ENCODE measurements at places on chromosomes 2 and 18. TPM values are rescaled to one million over a fixed set of nuclear protein-coding genes. Genes with fewer than 3 reads are reported as not detected.

CRYBA2 gene
- total RNA-seq: not detected

PRKAG3 gene
- total RNA-seq: not detected

IL1F10 gene
- total RNA-seq: not detected

MAP2 gene
- total RNA-seq: 51.3 TPM

DNA sequence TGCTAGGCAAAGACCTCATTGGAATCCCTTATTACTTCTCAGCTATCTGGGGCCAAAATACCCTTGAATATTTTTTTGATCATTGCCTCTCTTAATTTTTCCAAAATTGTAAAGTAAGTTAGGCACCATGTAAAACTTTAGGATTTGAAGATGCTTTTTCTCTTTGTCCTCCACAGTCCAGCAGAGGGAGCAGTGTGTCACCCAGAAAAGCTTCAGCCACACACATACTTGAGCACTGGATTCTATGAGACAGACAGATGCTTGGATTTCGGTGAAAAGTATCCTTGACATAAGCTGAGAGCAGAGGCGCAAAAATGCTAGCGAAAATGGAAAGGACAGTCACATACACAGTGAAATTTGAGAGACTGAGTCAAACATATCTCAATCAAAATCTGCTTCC, 74.7 kb upstream of the KCNJ3 start:
- DNase-seq: no peak
- H3K4me1 ChIP-seq: no peaks in the 10 kb centered on the region
- no peaks in the 10 kb centered on the region for H3K27me3 ChIP-seq
- H3K4me3 ChIP-seq: no peak overlapping the region
- H3K36me3 ChIP-seq: no peaks in the 10 kb centered on the region

DNA sequence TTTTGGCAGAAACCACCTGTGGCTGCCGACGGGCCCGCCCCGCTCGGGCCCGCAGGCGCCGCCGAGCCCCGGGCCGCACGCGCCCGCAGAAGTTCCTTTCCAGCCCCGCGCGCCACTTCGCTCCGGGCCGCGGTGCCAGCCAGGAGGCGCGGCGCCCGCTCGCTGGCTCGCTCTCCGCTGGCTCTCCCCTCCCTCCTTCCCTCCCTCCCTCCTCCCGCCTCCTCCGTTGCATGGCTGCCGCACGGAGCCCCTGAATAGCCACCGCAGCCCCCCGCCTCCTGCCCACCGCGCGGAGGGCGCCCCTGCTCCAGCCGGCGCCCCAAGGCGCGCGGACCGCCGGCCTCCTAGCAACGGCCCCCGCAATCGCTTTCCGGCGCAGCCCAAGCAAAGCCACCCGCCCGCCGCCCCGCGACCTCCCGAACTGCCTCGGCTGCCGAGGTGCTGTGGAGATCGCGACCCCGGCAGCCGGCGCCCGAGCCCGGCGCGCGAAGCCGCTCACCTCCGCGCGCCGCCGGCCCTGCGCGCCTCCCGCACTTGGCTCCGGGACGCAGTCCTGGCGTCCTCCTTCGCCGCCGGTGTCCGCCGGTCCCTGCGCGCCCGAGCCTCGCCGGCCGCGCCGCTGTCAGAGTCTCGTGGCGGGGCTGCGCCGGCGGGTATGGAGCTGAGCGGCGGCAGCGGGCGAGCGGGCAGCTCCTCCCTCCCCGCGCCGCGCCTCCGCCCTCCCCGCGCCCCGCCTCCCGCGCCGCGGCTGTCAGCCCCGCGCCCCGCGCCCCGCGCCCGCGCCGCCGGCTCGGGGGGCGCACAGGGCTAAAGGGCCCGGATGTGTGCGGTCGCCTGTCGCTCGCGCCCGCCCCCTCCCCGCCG, at the start of gene ZBTB7C:
TSS of gene ZBTB7C (minus strand) at position 657 of the 864 bp plus-strand sequence.
- peak within 1 kb of the TSS; percentile 79 for H3K4me3 ChIP-seq
- H3K4me1 ChIP-seq: peaks cover 14% of the 10 kb centered on the region
- peak within 1 kb of the TSS; percentile 71 for H3K27ac ChIP-seq
- no peaks in the 10 kb centered on the region for H3K27me3 ChIP-seq

- no peaks in the 10 kb centered on the region for H3K36me3 ChIP-seq
- DNase-seq: no peak
- no peak overlapping the region for H3K27ac ChIP-seq
- H3K4me3 ChIP-seq: no peak overlapping the region
- H3K27me3 ChIP-seq: no peaks in the 10 kb centered on the region
Measured at GRCh38 chr2:122843503-122843902, 1088.1 kb downstream of the TSN start.

DNA sequence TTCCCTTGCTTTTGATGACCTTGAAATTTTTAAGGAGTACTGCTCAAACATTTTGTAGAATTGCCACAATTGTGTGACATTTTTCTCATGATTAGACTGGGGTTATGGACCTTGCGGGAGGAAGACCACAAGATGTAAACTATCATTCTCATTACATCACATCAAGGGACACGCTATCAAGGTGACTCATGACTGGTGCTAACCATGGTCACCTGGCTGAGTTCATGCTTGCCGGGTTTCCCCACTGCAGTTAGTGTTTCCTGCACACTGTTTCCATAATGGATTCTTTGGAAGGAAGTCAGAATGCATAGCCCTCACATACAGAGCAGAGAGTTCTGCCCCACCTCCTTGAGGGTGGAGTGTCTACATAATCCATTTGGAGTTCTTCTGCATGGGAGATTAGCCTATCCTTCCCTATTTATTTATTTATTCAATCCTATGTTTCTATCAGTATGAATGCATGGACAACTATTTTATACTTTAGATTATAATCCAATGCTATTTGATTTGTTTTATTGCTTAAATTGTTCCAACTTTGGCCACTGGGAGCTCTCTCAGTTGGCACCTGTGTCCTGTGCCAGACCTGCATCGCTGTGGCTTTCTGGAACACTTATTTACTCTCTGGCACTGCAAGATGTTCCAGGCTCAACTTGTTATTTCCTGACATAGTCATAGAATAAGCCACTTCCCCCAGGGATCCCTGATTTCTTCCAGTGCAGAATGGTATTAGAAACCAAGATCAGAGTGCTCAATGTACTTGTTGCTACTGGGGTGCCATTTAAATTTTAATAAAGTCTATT, 6.0 kb downstream of the MC2R start:
- no peak overlapping the region for H3K27ac ChIP-seq
- no peaks in the 10 kb centered on the region for H3K4me1 ChIP-seq
- DNase-seq: no peak
- no peaks in the 10 kb centered on the region for H3K36me3 ChIP-seq
- no peak overlapping the region for H3K4me3 ChIP-seq
- H3K27me3 ChIP-seq: no peaks in the 10 kb centered on the region

- no peaks in the 10 kb centered on the region for H3K36me3 ChIP-seq
- no peak overlapping the region for H3K4me3 ChIP-seq
- H3K27me3 ChIP-seq: no peaks in the 10 kb centered on the region
- no peak overlapping the region for H3K27ac ChIP-seq
Measured at GRCh38 chr18:26414901-26415440, 133.4 kb downstream of the KCTD1 start.

DNA sequence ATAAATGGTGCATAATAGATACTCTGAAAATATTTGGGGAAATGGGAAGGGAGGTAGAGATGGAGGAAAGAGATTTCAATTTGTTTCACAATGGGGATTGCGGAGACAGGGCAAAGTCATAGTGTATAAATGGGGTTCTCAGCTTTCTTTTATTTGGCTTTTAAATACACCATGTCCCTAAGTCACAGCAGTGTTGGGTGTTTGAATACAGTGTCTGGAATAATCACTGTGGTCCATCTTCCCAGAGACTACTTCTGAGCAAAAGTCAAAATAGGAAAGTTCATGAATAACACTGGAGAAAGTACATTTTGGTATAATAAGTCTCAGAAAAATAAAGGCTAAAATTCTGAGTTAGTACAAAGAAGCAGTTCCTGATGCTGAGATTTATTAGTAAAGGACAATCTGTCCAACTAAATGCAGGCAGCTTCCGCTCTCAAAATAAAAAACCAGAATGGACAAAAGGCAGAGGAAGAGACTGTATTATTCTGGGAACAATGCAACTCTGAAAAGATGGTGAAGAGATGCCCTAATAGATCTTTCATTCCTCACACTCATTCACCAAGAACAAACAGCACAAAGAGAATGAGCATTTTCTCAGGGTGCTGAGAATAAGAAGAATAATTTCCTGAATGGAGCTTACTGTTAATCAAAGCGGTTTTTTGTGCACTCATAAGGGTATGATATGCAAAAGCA, 295.4 kb upstream of the PIK3C3 start:
- H3K4me3 ChIP-seq: no peak overlapping the region
- no peak overlapping the region for H3K27ac ChIP-seq
- no peak for DNase-seq
- H3K27me3 ChIP-seq: no peaks in the 10 kb centered on the region
- no peaks in the 10 kb centered on the region for H3K4me1 ChIP-seq
- no peaks in the 10 kb centered on the region for H3K36me3 ChIP-seq

DNA sequence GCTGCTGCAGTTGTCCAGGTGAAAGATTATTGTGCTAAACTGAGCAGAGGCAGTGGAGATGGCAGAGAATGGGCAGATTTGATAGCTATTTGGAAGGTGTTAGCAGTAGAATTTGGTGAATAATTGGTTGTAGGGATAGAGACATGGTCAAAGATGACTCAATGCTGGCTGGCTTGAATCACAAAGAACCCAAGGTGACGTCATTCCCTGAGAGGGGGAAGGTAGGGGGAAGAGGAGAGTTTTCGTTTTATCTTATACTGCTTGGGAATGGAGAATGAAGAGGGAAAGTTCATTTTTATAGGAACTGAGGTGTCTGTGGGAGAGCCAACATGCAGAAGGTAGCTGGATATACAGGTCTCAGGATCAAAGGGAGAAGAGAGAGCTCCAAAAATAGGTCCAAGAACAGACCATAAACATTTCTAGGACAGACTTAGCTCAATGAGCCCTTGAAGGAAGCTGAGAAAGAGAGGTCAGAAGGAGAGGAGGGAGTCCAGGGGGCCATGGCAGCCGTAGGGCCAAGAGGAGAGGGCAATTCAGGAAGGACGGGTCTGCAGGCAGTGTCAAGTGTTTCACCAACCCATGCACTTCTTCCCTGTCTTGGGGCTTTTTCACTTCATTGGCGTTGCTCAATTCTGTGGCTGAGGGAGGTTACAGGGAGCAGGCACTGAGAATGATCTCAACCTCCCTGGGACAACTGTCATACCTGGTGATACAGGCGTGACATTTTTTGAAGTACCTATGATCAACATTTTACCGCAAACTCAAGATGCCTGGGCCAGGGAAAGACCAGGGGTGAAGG, 281.3 kb downstream of the TDRD15 start:
- no peaks in the 10 kb centered on the region for H3K4me1 ChIP-seq
- no peak overlapping the region for H3K4me3 ChIP-seq
- no peaks in the 10 kb centered on the region for H3K36me3 ChIP-seq
- no peak overlapping the region for H3K27ac ChIP-seq
- DNase-seq: no peak

DNA sequence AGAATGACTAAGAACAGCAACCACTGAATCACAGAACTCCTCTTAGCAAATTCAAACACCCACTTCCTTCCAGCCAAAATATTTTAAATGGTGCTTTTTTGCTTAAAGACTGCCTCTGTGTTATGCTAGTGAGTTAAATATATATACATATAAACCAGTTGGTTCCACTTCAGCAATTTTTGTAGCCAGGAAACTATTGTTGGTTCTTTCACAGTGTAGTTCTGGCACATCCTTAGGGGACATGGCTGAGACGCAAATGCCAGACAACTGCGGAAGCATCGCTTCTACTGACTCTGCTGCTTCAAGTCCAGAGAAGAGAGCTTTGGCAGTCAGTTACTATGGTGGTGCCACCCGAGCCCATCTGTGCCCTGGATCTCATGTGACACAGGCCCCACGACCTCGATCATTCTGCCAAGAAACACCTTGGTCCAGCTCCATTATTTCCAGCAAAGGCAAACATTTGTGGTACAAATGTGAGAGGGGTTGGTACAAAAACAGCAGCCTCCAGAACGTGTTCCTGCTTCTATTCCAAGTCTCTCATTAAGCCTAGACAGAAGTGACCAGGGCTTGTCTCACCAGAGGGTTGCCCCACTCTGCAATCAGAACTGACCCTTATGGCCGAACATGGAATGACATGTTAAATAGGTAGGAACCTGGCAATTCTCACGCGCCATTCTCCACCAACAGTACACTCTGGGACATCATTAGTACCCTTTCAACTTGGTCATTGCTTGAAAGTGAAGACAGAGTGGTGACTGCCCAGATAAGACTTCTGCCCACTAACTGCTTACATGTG, 117.8 kb upstream of the NRP2 start:
- H3K4me3 ChIP-seq: no peak overlapping the region
- DNase-seq: no peak
- H3K36me3 ChIP-seq: no peaks in the 10 kb centered on the region
- no peaks in the 10 kb centered on the region for H3K27me3 ChIP-seq

DNA sequence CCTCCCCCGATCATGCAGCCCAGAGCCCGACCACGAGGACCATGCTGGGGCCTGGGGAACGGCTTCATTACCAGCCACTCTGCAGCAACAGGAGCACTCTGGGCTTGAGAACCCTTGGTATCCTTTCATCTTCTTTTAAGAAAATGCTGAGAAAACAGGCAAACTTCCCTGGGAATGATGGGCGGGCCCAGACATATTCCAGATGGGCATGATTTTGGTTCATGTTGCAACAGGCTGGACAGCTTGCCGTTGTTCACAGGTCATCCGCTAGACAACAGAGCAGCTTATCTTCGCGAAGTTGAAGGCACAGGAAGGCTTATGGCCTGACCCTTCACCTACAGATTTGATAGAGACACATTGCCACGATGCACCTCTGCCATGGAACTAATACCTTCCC, 121.0 kb downstream of the KLHL29 start:
- no peak overlapping the region for H3K4me3 ChIP-seq
- H3K4me1 ChIP-seq: no peaks in the 10 kb centered on the region
- H3K36me3 ChIP-seq: no peaks in the 10 kb centered on the region
- peak overlapping the region; percentile 24 for H3K27ac ChIP-seq
- DNase-seq: no peak

- no peaks in the 10 kb centered on the region for H3K4me1 ChIP-seq
- no peaks in the 10 kb centered on the region for H3K36me3 ChIP-seq
- no peak overlapping the region for H3K27ac ChIP-seq
- H3K4me3 ChIP-seq: no peak overlapping the region
- no peak for DNase-seq
- H3K27me3 ChIP-seq: no peaks in the 10 kb centered on the region
Measured at GRCh38 chr2:65663831-65664407, 231.5 kb upstream of the SPRED2 start.

- H3K36me3 ChIP-seq: no peaks in the 10 kb centered on the region
- no peak overlapping the region for H3K27ac ChIP-seq
- no peak for DNase-seq
- no peaks in the 10 kb centered on the region for H3K4me1 ChIP-seq
Measured at GRCh38 chr2:204312105-204312504, 233.2 kb upstream of the PARD3B start.

GRCh38 chr2:208296610-208297009, 30.6 kb downstream of the PIKFYVE start:
- no peaks in the 10 kb centered on the region for H3K27me3 ChIP-seq
- H3K4me1 ChIP-seq: no peaks in the 10 kb centered on the region
- no peak for DNase-seq
- no peak overlapping the region for H3K27ac ChIP-seq
- peaks cover 60% of the 10 kb centered on the region for H3K36me3 ChIP-seq
- H3K4me3 ChIP-seq: no peak overlapping the region

DNA sequence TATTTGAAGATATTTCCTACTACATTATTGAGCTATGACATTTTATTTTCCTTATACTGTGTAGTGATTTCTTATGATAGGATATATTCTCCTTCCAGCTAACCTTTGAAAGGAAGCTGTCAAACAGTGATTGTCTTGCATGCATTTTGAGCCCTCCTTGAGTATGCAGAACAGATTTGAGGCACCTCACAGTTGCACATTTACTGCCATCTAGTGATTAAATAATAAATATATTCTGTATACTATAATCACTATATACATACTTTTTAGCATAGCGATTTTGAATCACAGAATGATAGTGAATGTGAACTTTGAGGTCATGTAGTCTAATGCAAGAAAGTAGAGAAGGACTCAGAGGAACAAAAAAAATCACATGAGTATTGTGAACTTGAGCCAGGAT, 268.4 kb upstream of the CDH19 start:
- H3K4me3 ChIP-seq: no peak overlapping the region
- H3K27ac ChIP-seq: no peak overlapping the region
- no peak for DNase-seq
- H3K36me3 ChIP-seq: no peaks in the 10 kb centered on the region

Measured in upper lobe of left lung (tissue), 6 donors.